ENCODE measurements at places on chromosomes 5 and 9.

DNA sequence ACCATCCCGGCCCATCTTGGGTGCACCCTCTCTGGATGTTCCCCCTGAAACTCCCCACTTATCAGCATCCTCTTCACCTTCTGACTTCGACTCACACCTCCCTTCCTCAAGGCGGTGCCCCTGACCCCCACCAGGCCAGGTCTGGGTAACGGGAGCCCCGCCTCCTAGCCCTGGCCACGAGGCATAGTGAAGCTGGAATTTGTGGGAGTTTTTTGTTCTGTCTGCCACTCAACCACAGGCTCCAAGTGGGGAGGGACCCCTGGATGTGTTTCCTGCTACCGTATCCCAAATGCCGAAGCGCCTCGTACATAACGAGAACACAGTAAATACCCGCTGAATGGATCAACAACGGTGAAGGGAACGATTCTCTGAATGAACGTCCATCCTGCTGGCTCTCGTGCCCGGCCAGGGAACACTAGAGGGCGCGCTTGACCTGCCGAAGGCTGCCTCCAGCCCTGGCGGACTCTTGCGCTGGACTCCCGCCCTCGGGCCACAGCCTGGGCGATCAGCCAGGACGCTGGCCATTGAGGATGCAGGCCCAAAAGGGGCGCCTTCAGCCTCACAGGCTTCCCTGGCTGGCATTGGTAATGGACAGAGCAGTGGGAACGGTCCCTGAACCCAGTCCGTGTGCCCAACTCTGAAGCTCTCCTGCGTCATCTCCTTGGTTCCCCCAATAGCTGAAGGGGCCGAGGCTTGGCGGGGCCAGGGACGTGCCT lies 47.3 kb upstream of the PHYKPL start:
- DNase-seq: peak; percentile 90

GRCh38 chr9:106885451-106885850 lies 22.5 kb downstream of the ZNF462 start:
- no peak for DNase-seq

DNA sequence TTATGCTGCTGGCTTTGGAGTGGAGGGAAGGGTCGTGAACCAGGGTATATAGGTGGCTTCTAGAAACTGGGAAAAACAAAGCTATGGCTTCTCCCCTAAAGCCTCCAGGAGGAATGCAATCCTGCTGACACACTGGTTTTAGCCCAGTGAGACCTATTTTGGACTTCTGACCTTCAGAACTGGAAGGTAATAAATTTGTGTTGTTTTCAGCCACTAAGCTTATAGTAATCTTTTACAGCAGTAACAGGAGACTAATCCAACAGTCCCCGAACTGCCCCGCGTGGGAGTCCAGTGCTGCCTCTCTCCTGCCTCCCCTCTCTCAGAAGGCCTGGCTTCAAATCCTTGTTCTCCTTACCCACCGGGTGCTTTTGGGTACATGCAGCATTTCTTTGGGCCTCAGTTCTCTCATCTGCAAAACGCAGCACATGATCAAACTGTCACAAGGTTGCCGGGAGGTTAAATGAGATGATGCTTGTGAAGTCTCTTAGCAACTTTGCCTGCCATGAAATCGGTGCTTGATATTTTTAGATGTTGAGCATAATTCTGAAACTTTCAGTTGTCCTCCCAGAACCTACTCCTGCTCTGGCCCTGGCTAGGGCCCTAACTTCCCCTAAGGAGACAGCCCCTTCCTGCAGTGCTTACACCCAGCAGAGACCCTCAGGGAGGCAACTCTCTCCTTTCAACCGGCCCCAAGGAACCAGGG lies 127.3 kb upstream of the BOD1 start:
- DNase-seq: no peak

GRCh38 chr9:138028596-138028995 lies 151.0 kb downstream of the CACNA1B start:
- no peak for DNase-seq

GRCh38 chr5:125700380-125700861 lies 722.8 kb upstream of the GRAMD2B start:
- DNase-seq: no peak

GRCh38 chr9:131475956-131476776 lies 26.6 kb upstream of the POMT1 start:
- DNase-seq: no peak

- DNase-seq: no peak
These were observed 46.6 kb downstream of the RAB3C start for GRCh38 chr5:58629271-58630159.

DNA sequence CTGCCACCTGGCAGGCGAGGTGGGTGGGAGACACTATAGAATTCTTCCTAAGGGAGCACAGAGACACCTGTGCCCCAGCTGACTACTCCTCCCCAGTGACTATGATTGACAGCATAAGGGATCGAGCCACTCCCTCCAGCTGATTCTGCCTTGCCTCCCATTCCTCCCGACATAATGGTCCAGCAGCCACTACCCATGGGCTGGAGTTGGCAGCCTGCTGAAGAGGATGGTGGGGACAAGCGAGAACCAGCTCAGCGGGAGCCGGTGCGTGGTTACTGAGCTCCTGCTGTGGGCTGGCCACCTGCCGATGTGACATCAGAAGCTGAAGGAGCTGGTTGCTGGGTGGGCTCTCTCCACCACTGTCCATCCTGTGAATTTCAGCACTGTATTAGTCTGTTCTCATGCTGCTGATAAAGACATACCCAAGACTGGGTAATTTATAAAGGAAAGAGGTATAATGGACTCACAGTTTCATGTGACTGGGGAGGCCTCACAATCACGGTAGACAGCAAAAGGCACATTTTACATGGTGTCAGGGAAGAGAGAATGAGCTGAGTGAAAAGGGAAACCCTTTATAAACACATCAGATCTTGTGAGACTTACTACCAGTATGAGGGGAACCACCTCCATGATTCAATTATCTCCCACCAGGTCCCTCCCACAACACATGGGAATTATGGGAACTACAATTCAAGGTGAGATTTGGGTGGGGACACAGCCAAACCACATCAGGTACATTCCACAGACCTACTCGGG lies 12.1 kb upstream of the NCS1 start:
- no peak for DNase-seq

DNA sequence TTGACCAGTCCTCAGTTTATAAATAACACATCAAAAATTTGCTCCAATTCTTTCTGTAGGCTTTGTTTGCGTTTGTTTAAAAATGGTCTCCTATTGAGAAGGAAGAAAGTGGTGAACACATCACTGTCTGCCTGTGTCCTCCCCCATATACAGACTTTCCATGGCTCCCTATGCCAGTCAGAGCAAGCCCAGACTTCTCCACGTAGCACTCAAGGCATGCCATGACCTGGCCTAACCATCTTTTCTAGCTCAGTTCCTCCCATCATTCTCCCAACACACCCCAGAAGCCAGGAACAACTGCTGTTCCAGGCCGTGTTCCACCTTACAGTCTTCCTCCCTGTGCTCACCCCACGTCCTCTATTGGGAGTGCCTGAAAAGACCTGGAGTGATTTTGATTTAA lies 129.6 kb upstream of the ZNF618 start:
- DNase-seq: no peak

GRCh38 chr5:7016999-7017747 lies 303.9 kb downstream of the TENT4A start:
- no peak for DNase-seq

DNA sequence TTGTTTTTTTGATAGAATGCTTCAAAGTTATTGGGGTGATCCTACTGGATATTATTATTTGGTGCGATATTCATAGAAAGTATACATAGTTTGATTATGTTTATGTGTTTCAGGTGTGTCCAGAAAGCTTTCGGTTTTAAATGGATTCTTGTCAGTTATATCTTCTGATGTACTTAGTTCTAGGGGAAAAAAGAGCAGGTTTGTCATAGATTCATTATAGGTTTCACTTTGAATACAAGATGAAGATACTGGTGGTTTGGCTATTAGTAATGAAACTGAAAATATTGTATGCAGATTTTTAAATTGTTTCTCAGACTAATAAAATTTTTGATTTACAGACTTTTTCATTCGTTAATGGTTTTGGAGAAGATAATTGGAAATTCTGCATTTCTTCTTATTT lies 98.9 kb downstream of the MAN2A1 start:
- DNase-seq: no peak

DNA sequence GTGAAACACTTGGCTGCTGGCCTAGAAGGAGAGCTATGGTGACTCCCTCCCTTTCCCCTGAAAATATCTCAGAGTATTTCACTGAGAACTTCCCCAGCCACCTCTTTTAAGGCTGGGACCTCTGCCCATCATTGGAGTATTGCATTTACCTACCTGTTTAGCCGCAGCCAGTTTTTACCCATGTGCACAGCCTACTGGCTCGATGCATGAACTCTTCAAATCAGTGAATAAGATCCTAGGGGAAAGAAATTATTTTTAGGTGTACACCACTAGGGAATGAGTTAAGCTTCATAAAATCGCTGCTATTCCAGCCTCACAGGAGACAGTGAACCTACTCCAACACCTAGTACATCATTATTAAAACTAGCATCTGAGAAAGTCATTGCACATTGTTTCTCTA lies 16.8 kb upstream of the FAM174A start:
- no peak for DNase-seq

- no peak for DNase-seq
These were observed 143.8 kb upstream of the CCDC152 start for GRCh38 chr5:42612750-42613366.

DNA sequence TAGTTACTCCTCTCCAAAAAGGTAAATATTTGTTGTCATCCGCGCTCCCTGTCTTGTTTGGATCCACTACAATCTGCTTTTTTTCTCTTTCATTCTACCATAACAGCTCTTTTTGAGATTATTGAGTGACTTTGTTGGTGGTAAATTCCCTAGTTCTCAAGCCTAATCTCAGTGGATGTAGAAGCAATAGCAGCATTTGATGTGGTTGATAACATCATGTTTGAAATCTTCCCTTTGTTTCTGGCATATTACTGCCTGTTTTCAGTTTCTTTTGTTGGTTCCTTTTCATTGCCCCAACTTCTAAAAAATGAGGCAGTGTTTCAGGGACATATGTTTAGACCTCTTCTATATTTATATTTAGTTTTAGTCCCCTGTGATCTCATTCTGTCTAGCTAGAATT lies 8.9 kb downstream of the CDC42SE2 start:
- DNase-seq: no peak

- DNase-seq: no peak
These were observed 6.7 kb downstream of the GLRA1 start for GRCh38 chr5:151917904-151918303.

DNA sequence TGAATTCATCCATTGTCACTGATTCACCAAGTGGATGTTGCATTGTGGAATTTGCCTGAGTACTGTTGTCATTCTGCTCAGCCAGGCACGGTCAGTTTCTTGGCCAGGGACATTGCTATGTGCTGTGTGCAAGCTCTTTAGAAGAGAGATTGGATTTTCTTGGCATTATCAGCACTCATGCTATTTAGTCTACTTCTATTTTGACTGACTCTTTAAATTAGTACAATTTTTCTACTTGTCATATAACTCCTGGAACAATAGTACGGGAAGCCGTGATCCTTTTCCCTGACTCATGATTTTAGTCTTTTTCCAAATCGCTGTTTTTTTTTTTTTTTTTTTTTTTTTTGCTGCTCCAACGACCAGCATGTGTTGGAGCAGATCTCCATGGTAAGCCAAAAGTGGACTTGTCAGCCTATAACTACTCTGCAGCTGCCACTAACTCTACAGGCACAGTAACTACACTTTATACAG lies 129.7 kb downstream of the CDC42SE2 start:
- DNase-seq: no peak

DNA sequence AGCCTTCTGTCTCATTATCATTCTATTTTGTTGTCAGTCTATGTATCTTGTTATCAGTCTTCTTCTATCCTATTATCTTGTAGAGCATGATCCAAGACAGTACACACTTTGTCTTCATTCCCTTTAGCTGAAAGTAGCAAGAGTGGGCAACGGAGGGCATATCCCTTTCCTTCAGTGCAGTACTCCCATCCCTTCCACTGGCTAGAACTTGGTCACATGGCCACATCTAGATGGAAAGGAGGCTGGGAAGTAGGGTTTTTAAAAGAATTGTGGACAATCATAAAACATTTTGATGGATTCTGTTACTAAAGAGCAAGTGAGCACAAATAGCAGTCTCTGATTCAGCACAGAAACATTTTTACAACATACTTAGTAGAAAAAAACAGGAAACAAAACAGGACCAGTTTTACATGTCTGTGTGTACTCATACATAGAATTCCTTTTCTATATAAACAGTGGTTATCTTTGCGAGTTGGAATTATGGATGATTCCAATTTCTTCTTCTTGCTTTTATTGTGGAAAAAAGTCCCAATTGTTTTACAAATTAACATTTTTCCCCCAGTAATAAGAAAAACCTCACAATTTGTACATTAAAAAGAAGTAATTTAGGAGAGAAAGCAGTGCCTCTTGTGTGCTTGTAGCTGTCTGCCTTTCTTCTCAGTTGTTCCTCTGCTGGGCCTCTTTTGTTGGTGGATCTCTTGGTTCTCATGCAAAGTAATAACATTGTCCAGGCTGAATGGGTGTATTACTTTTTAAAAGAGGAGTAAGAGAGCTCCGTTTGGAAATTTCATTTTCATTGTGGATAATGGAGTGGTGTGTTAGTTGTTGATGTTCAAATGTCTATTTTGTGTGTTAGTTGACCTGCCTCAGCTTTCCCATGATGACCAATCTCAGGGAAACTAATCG lies 410.9 kb upstream of the TRPC7 start:
- DNase-seq: no peak

DNA sequence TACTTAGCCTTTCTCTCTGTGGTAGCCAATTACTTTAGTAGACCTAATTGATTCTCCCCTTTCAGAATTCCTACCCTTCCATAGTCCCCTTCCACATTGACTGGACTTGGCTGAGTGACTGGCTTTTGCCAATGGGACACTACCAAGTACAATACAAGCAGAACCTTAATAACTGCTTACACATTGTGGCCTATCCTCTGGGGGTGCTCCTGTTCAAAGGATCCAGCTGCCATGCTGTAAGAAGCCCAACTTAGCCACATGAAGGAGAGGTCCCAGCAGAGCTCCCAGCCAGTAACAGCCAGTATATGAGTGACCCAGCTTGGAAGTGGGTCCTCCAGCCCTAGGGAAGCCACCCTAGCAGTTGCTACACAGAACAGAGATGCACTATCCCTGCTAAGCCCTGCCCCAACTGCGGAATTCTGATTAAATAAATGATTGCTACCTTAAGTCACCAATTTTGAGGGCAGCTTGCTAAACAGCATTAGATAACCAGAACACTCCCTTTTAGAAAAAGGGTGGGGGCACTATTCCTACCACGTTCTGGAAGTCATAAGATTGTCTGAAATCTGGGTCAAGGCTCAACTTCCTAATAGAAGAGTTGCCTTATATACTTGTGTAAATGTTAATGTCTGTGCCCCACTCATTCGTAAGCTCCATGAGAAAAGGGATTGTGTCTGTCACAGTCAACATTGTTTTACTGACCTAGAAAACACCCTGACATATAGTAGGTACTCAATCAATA lies 11.1 kb upstream of the APTX start:
- DNase-seq: no peak

DNA sequence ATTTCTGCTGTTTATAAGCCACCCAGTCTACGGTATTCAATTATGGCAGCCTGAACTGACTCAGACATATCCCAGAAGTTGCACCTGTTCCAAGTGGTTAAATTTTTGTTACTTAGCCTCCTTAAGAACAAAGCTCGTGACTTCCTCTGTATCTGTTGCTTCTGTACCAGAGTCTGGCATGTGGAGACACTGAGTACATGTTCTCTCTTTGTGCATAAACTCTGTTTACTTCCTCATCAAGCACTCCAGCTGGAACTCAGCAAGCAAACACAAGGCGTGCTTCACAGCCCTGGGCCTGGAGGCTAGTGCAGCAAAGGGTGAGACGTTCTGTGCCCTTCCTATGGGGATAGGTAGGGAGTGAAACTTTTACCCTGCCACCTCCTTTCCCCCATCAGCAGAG lies 19.0 kb downstream of the C9orf152 start:
- no peak for DNase-seq

Data from GM12891 (cell line).